HepG2 (cell line): ENCODE measurements at places on chromosomes 7 and 10. TPM values are rescaled to one million over a fixed set of nuclear protein-coding genes. Genes with fewer than 3 reads are reported as not detected.

TUBB8 gene
- polyA plus RNA-seq: 0.26 and 0.50 TPM in 2 replicates

SPACDR gene
- 0.24 and 0.41 TPM in 2 replicates for polyA plus RNA-seq

IFIT1B gene
- not detected in 2 replicates for polyA plus RNA-seq

SEMA3D gene
- not detected in 2 replicates for polyA plus RNA-seq

FAM24A gene
- not detected in 2 replicates for polyA plus RNA-seq

HOXA10 gene
- polyA plus RNA-seq: 0.03 TPM in 1 of 2 replicates, not detected in the other

MYL10 gene
- 0.16 TPM in 1 of 2 replicates, not detected in the other for polyA plus RNA-seq

TACC2 gene
- 15.3 and 16.0 TPM in 2 replicates for polyA plus RNA-seq

FFAR4 gene
- 0.09 and 0.17 TPM in 2 replicates for polyA plus RNA-seq

CALHM1 gene
- polyA plus RNA-seq: not detected in 2 replicates

EPO gene
- 25.7 and 26.2 TPM in 2 replicates for polyA plus RNA-seq

WNT16 gene
- not detected in 2 replicates for polyA plus RNA-seq

TMEM176A gene
- not detected in 2 replicates for polyA plus RNA-seq

TRPV5 gene
- not detected in 2 replicates for polyA plus RNA-seq

MMRN2 gene
- polyA plus RNA-seq: 0.03 TPM in 1 of 2 replicates, not detected in the other

AEBP1 gene
- 0.55 and 0.81 TPM in 2 replicates for polyA plus RNA-seq

VAX1 gene
- polyA plus RNA-seq: not detected in 2 replicates

ABCB1 gene
- polyA plus RNA-seq: 52.6 and 79.9 TPM in 2 replicates
